ENCODE measurements at places on chromosomes 2 and 18.

GRCh38 chr2:99072551-99072950, 69.0 kb upstream of the C2orf15 start:
- DNase-seq, result no peak
- no peaks in the 10 kb centered on the region for H3K4me1 ChIP-seq
- H3K27ac ChIP-seq, result no peak overlapping the region
- H3K36me3 ChIP-seq, result no peaks in the 10 kb centered on the region
- H3K27me3 ChIP-seq, result no peaks in the 10 kb centered on the region

DNA sequence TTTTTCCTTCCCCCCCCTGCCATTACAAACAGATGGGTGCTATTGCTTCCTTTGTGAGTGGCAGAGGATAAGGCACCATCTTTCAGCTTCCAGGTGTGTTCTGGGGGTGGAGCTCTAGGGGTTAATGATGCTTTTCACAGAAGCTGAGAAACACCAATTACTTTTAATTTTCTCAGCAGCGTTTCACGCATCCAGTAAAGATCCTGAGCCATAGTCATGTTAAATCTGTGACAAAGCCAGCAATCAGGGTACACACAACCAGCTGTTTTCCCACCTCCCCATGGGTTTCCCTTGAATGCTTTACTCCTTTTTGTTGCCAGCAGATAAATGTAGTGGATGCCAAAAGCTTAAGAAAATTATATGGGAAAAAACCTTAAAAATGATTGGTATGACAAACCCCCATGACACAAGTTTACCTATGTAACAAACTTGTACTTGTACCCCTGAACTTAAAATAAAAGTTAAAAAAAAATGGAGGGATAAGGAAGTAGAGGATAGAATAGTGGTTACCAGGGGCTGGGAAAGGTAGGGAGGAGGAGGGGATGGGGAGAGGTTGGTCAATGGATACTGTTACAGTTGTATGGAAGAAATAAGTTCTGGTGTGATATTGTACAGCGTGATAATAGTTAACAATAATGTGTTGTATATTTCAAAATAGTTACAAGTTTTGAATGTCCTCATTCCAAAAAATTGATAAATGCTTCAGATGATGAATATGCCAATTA, 70.0 kb downstream of the ACOXL start:
- H3K27ac ChIP-seq, result no peak overlapping the region
- DNase-seq, result no peak
- no peaks in the 10 kb centered on the region for H3K4me1 ChIP-seq
- H3K36me3 ChIP-seq, result no peaks in the 10 kb centered on the region
- no peaks in the 10 kb centered on the region for H3K27me3 ChIP-seq

DNA sequence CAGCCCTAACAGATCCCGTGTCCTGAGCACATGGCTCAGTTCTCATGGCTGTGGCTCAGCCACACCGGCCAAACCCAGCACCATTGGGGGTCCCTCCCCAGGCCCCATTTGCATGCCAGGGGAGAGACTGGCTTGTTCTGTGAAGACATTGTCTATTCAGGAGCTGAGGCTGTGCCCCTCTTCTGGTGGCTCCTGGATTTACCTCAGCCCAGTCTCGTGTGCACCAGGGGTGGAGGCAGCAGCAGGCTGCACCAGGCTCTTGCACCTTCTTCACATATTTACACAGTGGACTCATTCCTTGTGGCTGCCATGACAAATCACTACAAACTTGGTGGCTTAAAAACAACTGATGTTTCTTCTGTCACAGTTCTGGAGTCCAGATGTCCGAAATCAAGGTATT, 92.4 kb upstream of the ITGA6 start:
- H3K4me1 ChIP-seq, result peaks cover 2% of the 10 kb centered on the region
- no peak for DNase-seq
- H3K36me3 ChIP-seq, result no peaks in the 10 kb centered on the region
- no peaks in the 10 kb centered on the region for H3K27me3 ChIP-seq
- H3K4me3 ChIP-seq, result no peak overlapping the region

- DNase-seq, result no peak
- no peaks in the 10 kb centered on the region for H3K27me3 ChIP-seq
- no peak overlapping the region for H3K27ac ChIP-seq
- peaks cover 6% of the 10 kb centered on the region for H3K4me1 ChIP-seq
Observed at GRCh38 chr2:111167076-111167862, 46.6 kb downstream of the BCL2L11 start.

Measured in naive thymus-derived CD4-positive, alpha-beta T cell (primary cell).